ENCODE measurements at places on chromosomes 1 and 21.

GRCh38 chr1:99963041-99963795 lies 6.6 kb upstream of the SLC35A3 start:
- peak; percentile 20 for DNase-seq

GRCh38 chr21:34668803-34669148 lies at the start of gene CLIC6:
CLIC6 (plus strand) TSS chr21:34668994; CDS start chr21:34669389, 395 bp downstream.
- no peak for DNase-seq

- peak; percentile 18 for DNase-seq
These were observed 28.1 kb upstream of the B3GALNT2 start for GRCh38 chr1:235532360-235532759.

- no peak for DNase-seq
These were observed 428.1 kb downstream of the PRDM2 start for GRCh38 chr1:14128096-14128495.

- no peak for DNase-seq
These were observed 663 bp upstream of the GBP6 start for GRCh38 chr1:89363196-89363595.

DNA sequence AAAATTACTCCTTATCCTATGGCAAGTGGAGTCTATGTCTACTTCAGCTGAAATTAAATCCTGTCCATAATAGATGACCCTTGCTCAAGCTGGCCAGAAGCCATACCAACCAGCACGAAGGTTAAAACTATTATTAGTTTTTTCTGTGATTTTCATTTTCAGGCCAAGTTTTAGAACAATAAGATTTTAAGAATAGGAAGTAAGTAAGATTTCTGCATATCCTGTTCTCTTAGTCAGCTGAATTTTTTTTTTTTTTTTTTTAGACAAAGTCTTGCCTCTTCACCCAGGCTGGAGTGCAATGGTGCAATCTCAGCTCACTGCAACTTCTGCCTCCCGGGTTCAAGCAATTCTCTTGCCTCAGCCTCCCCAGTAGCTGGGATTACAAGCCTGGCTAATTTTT lies 6.1 kb upstream of the RBP7 start:
- DNase-seq: no peak

DNA sequence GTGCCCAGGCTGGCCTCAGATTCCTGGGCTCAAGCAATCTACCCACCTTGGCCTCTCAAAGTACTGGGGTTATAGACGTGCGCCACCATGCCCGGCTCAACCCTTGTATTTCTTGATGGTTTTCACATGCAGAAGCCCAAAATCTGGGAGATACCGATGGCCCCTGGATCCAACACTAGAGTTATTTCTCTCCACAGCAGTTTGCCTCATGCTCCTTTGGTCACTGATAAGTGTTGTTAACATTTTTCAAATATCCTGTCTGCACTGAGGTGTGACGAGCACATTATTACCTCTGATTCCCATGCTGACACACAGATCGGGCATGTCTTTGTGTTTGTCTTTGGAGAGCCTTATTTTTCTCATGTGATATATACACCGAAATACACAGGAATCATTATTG lies 107.0 kb downstream of the KIF26B start:
- DNase-seq: no peak

DNA sequence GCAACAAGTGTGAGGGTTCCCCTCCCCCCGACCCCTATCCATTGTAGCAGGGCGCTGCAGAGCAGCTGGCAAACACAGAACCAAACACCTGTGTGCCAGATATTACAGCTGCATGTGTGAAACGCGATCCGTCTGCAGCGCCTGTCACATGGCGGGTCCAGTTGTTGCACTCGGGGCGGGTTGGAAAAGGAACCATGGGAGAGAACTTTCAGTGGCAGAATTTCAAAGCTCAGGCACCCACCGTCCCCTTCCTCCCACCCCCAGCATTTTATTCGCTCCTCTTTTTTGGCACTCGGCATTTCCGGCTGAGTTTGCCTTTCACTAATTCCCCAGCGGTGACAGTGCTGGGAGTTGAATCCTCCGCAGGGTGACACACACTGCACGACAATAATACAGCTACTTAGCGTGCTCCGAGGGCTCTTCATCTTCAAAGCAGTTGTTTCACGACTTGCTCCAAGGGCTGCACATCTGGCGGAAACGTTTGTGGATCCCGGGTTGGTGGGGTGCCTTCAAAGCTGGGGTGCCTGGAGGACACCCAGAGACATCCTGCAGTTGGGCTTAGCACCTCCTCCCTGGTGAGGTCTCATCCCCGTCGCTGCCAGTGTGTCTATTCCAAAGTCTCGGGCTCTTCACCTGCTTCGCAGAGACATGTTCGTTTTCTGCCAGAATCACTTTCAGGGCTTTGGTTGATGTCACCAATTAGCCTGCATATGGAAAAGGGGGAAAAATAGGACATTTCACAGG lies 180.7 kb downstream of the ZBTB18 start:
- no peak for DNase-seq

DNA sequence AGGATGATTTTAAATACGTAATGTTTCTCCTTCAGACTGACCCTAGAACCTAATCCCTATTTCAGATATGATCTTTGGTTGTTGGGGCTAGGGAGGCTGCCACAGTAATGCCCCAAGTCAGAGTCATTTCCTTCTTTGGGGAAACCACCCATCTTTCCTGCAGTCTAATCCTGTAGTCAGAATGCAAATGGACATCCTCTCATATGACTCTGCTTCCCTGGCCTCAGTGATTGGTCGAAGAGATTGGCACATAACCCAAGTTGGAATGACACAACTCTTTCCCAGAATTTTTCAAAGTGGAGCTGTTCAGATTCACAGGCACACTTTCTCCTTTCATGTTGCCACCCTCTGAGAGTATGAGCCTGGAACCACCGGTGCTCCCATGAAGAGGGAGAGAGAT lies 58.8 kb upstream of the ZNF644 start:
- DNase-seq: no peak
